ENCODE measurements at places on chromosomes 6 and 20. TPM values are rescaled to one million over a fixed set of nuclear protein-coding genes. Genes with fewer than 3 reads are reported as not detected.

Gene LY6G6F
- not detected for total RNA-seq

Gene FKBP1C
- total RNA-seq = 0.46 TPM

Gene RGS17
- total RNA-seq = 0.15 TPM

GRCh38 chr6:29414588-29414987, at the start of gene OR12D1:
TSS of gene OR12D1 (plus strand) at chr6:29414928.
- DNase-seq = no peak

DNA sequence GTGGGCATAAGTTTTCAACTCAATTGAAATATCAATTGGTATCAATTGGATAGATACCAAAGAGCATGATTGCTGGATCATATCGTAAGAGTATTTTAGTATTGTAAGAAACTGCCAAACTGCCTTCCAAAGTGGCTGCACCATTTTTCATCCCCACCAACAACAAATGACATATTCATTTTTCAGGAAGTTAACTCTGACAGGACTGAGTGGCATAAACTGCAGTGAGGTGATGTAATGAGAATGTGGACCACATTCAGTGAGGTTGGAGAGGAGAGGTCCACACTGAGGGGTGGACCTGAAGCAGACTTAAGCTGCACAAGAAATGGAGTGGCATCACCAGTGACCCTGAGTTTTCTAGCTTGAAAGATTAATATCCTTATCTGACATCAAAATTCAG, 11.6 kb upstream of the CALHM6 start:
- no peak for DNase-seq

Data from cardiac muscle cell (in vitro differentiated cells and primary cell).